Endothelial cell of umbilical vein (primary cell): ENCODE measurements at places on chromosomes 6 and 20.

- DNase-seq: no peak
These were observed 140.2 kb downstream of the VEGFA start for GRCh38 chr6:43910149-43910637.

DNA sequence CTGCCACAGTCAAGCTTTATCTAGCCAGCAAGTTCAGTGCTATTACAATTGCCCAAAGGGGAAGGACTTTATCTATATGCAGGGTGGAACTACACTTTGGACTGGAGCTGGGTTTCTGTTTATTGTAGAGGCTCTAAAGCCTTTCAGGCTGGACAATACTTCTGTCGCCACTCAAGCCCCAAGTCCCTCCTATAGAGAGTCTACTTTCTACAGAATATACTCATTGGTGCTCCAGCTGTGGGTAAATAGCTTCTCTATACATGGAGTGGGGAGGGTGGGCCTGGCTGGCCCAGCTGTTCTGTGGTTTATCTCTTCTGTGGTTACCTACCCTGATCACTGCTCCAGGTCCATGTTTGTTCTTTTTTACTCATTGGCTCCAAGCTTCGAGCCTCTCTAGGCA is 151.8 kb upstream of the MYLIP start:
- no peak for DNase-seq

DNA sequence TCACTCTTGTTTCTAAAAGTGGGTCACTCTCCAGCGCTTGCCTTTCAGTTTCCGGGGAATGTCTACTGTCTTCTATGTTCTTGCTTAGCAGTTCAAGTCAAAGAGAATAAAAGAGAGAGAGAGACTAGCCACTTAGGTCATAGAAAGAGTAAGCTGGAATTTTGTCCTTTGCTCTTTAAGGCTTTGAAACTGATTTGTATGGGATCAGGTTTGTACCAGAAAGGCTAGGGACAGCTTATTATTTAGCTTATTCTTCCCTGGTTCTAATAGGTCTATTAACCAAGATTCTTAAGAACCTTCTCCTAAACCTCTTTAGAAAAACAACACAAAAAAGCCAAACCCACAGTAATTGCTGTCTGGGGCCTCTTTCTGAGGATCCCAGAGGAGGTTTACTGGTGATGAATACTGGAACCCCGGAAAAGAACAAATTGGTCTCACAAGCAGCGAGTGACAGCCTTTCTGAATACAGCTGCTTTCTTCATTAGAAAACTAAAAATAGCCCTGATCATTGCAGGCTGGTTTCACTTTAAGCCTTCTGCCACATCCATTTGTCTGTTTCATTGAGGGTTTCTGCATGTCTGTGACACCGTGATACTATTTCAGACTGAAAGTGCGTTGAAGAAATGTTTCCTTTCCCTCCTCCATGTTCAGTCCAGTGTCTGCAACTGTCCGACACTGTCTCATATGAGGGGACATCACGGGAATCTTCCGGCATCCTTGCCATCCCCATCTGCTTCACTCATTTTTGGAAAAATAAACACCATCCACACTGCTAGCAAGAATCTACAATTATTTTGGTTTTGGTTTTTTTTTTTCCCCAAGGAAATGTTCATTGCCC is 75.1 kb upstream of the ATXN1 start:
- DNase-seq: no peak

- no peak for DNase-seq
These were observed 46.1 kb downstream of the POU3F2 start for GRCh38 chr6:98880486-98880885.

DNA sequence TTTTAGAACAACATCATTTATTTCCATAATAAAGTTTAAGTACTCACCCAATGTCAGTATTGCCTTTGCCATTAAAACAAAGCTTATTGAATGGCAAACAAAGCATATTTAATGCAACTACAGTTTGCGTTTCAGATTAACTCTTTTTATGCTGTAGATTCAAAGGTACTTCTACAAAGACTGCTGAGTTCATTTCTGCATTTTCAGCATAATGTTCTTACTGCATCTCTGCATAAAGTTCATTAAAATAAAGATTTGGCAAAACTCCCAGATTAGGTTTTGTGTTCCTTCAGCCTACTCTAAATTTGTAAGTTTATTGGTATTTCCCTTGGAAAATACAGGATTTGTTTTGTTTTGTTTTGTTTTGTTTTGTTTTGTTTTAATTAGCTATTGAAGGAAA is 359.4 kb downstream of the ADGRB3 start:
- no peak for DNase-seq

- no peak for DNase-seq
These were observed 28.8 kb downstream of the METTL24 start for GRCh38 chr6:110329348-110329713.

- no peak for DNase-seq
These were observed 113.4 kb upstream of the BEND3 start for GRCh38 chr6:107228754-107229153.

GRCh38 chr20:4341804-4342485 is 326.6 kb upstream of the RNF24 start:
- no peak for DNase-seq

- no peak for DNase-seq
These were observed 7.1 kb downstream of the SLC13A3 start for GRCh38 chr20:46644160-46644559.

GRCh38 chr6:7328243-7328642 is 15.2 kb upstream of the SSR1 start:
- DNase-seq: no peak

DNA sequence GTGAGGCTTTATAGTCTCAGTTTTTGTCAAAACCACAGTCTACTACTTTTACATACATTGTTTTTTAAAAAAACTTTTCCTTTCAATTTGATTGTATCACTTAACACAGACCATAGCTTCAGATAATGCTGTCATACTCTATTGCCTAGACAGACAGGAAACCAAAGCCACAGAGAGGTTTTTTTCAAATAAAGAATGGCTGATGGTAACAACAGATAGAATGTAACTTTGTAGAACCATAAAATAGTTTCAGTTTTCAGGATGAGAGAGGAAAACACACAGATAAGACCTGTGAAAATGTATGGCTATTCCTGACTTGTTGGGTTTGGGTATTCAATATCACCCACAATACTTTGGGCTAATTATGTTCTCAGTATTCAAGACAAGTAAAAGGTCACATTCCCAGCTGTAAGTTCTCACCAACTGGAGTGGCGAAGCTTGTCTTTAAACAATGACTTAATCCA is 94.0 kb downstream of the ADGRG6 start:
- peak; percentile 94 for DNase-seq
